ENCODE measurements at places on chromosomes 7 and 10. TPM values are rescaled to one million over a fixed set of nuclear protein-coding genes. Genes with fewer than 3 reads are reported as not detected.
A peak's percentile ranks its signal among the peaks of the same experiment; 100 is the strongest.

KRIT1 gene
- 81.5 TPM for total RNA-seq

ARMC3 gene
- total RNA-seq, result not detected

FEZF1 gene
- total RNA-seq, result not detected

SHTN1 gene
- total RNA-seq, result 8.6 TPM

DNA sequence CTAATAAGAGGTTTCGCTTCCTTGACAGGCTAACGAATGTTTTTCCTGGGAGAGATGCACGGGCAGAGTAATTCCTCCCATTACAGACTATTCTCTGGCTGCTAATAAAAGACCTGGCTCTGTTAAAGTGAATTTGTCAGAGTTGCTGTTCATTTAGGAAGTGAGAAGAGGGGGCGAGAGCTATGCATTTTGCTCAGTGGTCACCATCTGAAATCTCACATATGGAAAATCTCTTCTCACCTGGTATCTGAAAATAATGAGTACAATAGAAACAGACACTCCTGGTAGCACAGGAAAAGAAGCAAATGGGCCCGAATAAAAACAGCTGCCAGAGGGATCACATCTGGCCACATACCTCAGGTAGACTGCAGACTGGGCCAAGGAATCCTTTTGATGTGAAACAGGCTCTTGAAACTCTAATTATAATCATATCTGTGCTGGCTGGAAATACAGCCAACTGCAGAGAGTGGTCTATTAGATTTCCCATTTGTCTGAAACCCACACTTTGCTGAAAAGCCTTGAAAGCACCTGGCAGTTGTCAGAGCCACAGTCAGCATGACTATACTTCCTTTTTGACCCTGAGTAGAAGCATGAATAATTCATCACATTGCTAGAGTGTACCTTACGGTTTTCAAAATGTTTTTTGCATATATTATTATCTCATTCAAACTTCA is 33.6 kb downstream of the AOAH start:
- DNase-seq, result no peak
- H3K4me3 ChIP-seq, result no peak overlapping the region
- no peaks in the 10 kb centered on the region for H3K4me1 ChIP-seq

GRCh38 chr7:156640949-156641485 is 443 bp downstream of the RNF32 start:
- H3K4me1 ChIP-seq, result peaks cover 33% of the 10 kb centered on the region
- H3K27ac ChIP-seq, result peak overlapping the region; percentile 90
- H3K27me3 ChIP-seq, result no peaks in the 10 kb centered on the region
- H3K4me3 ChIP-seq, result peak overlapping the region; percentile 98

- H3K27me3 ChIP-seq, result no peaks in the 10 kb centered on the region
- DNase-seq, result no peak
- no peaks in the 10 kb centered on the region for H3K4me1 ChIP-seq
- H3K4me3 ChIP-seq, result no peak overlapping the region
- no peaks in the 10 kb centered on the region for H3K36me3 ChIP-seq
These were observed 135.2 kb downstream of the GPR37 start for GRCh38 chr7:124630395-124630794.

- H3K4me3 ChIP-seq, result peak overlapping the region; percentile 57
- H3K27me3 ChIP-seq, result no peaks in the 10 kb centered on the region
- no peaks in the 10 kb centered on the region for H3K36me3 ChIP-seq
- H3K4me1 ChIP-seq, result peaks cover 92% of the 10 kb centered on the region
- peak overlapping the region; percentile 88 for H3K27ac ChIP-seq
These were observed 1.9 kb downstream of the TTYH3 start for GRCh38 chr7:2633538-2634266.

DNA sequence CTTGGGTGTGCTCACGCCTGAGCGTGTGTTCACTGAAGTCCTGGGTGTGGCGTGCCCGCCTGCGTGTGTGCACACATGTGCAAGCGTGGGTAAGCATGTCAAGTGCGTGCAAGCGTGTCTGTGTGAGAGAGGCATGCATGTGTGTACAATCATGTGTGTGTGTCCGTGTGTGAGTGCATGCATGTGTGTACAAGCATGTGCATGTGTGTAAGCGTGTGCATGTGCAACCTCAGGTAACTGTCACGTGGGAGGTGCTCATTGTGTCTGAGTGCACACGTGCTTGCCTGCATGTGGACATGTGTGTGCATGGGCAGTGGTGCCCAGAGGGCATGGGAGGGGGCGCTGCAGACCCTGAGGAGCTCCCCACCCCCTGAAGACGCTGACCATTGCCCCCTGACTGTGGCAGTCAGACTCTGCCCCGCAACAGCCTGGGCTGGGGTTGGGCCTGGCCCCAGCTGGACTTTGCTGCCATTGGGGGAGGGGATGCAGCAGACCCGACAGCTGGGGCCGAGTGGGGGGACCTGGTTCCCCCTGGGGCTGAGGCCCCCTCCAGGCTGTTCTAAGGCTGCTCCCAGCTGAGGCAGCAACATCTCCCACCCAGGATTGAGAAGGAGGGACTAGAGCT is 88.1 kb downstream of the UNCX start:
- H3K27me3 ChIP-seq, result no peaks in the 10 kb centered on the region
- H3K36me3 ChIP-seq, result no peaks in the 10 kb centered on the region
- no peaks in the 10 kb centered on the region for H3K4me1 ChIP-seq
- no peak overlapping the region for H3K4me3 ChIP-seq

- DNase-seq, result no peak
- H3K4me1 ChIP-seq, result no peaks in the 10 kb centered on the region
- no peak overlapping the region for H3K4me3 ChIP-seq
- H3K36me3 ChIP-seq, result no peaks in the 10 kb centered on the region
- H3K27me3 ChIP-seq, result peaks cover 56% of the 10 kb centered on the region
- H3K27ac ChIP-seq, result no peak overlapping the region
These were observed 47.4 kb upstream of the CFAP46 start for GRCh38 chr10:132989476-132990415.

DNA sequence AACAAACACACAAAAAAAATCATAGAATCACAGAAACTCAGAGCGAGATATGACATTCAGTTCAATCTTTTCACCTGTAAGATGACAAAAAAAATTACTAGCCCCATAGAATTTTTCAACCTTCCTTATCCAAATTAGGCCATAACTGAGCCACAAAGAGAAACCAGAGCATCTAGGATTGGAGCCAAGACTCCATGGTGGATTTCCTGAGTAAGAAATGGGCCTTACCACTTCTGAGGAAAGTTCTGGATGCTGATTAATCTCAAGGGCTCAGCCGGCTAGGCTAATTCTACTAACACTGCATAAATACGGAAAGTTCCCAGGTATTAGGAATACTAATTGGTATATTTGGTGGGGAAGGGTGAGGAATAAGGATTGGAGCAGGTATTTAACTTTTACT is 16.8 kb downstream of the LIPM start:
- no peak overlapping the region for H3K4me3 ChIP-seq
- no peaks in the 10 kb centered on the region for H3K27me3 ChIP-seq
- no peaks in the 10 kb centered on the region for H3K36me3 ChIP-seq
- H3K4me1 ChIP-seq, result no peaks in the 10 kb centered on the region

GRCh38 chr10:16770670-16771069 is 46.6 kb downstream of the RSU1 start:
- H3K4me1 ChIP-seq, result no peaks in the 10 kb centered on the region
- no peaks in the 10 kb centered on the region for H3K36me3 ChIP-seq
- H3K27me3 ChIP-seq, result no peaks in the 10 kb centered on the region
- DNase-seq, result no peak

GRCh38 chr7:71251706-71252105 is 119.8 kb downstream of the GALNT17 start:
- no peaks in the 10 kb centered on the region for H3K27me3 ChIP-seq
- no peak overlapping the region for H3K4me3 ChIP-seq
- no peak for DNase-seq
- H3K4me1 ChIP-seq, result no peaks in the 10 kb centered on the region
- no peak overlapping the region for H3K27ac ChIP-seq
- no peaks in the 10 kb centered on the region for H3K36me3 ChIP-seq

Measured in esophagus squamous epithelium (tissue), 5 donors.